Fibroblast of skin of scalp (primary cell): ENCODE measurements at places on chromosomes 1 and 21.

DNA sequence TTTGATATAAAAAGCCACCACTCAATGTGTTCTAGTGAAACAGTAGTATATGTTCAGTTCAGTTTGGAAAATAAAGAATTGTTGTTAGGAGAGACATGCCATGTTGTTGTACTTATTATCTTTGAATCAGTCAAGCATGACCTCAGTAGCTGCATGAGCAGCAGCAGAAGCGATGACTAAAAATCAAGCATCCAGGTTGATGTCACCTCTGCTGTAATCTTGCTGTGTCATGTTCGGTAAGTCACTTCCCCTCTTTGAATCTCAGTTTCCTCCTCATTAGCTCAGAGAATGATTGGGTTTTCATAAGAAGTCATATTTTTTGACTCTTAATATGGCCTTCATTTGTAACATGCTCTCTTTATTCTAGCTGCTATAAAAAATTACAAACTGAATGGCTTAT lies 428.4 kb upstream of the B3GALT2 start:
- DNase-seq = peak; percentile 9

DNA sequence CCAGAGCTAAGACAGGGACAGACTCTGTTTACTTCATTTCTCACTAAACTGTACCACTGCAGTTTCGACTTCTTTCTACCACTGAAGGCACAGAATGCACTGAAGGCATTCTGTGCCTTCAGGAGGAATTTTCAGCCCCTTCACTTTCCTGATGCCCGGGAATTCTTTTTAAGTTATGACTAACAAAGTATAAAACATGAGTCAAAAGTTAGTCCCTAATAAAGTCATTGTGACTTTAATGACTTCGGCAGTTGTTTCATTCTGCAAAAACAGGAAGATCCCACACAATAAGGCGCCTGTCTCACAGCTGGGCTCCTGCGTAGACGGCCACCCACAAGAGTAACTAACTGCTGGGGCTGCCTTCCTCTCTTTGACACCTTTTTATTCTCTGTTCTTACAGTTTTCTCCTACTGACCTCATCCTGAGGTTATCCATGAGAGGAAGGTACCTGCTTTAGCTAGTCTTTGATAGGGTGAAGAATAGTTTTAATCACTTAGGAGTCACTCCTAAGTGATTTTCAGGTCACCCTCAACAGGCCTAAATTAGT lies 183.9 kb upstream of the SGIP1 start:
- DNase-seq = peak; percentile 51

DNA sequence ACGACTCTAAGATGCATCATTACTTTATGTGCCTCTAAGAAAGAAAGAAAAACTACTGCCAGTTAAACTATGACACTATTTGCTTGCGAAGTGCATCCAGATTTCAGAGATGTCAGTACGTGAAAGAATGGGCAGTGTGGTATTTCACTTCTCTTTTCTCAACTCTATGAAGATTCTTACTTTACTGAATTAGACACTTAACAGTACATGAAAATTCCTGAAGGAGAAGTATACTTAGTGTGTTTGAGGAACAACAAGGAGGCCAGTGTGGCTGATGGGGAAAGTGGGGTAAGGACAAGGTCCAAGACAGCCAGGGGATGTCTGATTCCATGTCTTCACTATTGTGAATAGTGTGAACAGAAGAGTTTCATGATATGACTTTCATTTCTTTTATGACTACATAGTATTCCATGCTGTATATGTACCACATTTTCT lies 53.9 kb upstream of the HSD17B7 start:
- DNase-seq = no peak

- DNase-seq = no peak
Measured at GRCh38 chr1:112396653-112397471, 848 bp downstream of the CTTNBP2NL start.

DNA sequence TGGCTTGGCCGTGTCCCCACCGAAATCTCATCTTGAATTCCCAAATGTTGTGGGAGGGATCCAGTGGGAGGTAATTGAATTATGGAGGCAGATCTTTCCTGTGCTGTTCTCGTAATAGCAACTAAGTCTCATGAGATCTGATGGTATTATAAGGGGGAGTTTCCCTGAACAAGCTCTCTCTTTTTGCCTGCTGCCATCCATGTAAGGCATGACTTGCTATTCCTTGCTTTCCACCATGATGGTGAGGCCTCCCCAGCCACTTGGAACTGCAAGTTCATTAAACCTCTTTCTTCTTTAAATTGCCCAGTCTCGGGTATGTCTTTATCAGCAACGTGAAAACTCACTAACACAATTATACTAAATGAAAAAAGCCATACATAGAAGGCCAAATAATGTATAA lies 101.3 kb upstream of the LYPLAL1 start:
- no peak for DNase-seq

GRCh38 chr1:21914450-21914849 lies 22.7 kb downstream of the HSPG2 start:
- no peak for DNase-seq

- no peak for DNase-seq
Measured at GRCh38 chr1:243751506-243751905, 98.5 kb downstream of the AKT3 start.

- DNase-seq = no peak
Measured at GRCh38 chr1:29202053-29202452, 20.4 kb upstream of the SRSF4 start.

GRCh38 chr21:44718093-44718492 lies 6.7 kb upstream of the TSPEAR start:
- no peak for DNase-seq

GRCh38 chr1:110896090-110896489 lies 23.1 kb downstream of the CD53 start:
- no peak for DNase-seq

DNA sequence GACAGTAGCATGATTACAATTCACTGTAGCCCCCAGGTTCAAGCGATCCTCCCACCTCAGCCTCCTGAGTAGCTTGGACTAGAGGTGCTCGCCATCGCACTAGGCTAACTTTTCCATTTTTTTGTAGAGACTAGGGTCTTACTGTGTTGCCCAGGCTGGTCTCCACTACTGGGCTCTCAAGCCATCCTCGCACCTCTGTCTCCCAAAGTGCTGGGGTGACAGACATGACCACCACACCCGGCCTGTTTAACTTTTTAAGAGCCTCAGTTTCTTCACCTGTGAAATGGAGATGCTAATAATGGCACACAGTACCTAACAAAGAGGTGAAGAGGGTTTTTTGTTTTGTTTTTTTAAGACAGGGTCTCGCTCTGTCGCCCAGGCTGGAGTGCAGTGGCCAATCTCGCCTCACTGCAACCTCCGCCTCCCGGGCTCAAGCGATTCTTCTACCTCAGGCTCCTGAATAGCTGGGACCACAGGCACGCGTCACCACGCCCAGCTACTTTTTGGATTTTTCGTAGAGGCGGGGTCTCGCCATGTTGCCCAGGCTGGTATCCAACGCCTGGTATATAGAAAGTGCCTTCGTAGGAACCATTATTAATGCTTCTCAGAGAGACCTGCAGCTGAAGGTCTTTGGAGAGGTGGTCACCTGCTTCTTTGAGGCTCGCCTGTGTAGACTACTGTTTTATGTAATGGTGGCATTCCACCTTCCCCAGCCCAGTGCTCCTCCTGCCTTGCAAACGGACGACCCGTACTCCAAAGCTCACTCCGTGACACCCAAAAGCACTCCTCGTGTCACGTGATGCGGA lies 567 bp downstream of the PMVK start:
- DNase-seq = no peak

DNA sequence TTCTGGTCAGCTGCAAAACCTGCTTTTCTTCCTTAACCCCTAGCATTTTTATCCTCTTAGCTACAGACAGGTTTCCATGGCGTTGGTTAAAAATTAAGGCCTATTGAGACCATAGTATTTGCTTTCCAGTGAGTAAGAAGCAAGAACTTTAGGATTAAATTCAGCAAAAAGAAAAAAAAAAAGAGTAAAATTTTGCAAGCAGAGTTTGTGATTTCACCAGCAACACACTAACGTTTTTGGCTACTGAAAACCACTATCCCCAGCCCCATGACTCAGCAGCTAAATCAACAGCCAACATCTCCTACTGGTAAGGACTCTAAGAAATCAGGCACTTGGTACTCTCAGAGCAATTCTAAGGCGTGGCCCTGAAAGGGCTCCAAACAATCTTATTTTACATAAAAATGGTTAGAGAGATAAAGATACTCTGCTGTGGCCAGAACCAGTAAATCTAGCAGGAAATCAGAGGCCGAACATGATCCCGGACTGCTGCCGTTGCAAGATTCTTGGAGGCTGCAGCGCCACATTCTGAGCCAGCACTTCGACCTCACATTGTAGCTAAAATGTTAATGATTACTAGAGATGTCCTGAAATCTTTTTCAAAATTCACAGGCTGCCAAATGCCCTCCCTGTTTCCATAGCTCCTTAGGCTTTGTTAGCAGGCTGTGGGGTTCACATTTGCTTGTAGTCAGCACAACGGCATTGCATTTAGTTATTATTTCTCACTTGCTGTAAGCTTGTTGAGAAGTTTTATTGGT lies 1.6 kb upstream of the ENO1 start:
- peak; percentile 98 for DNase-seq

GRCh38 chr1:244211559-244211944 lies 160.5 kb downstream of the ZBTB18 start:
- no peak for DNase-seq
